Right renal pelvis (tissue), 4 donors: ENCODE measurements at places on chromosomes 12 and 14.

DNA sequence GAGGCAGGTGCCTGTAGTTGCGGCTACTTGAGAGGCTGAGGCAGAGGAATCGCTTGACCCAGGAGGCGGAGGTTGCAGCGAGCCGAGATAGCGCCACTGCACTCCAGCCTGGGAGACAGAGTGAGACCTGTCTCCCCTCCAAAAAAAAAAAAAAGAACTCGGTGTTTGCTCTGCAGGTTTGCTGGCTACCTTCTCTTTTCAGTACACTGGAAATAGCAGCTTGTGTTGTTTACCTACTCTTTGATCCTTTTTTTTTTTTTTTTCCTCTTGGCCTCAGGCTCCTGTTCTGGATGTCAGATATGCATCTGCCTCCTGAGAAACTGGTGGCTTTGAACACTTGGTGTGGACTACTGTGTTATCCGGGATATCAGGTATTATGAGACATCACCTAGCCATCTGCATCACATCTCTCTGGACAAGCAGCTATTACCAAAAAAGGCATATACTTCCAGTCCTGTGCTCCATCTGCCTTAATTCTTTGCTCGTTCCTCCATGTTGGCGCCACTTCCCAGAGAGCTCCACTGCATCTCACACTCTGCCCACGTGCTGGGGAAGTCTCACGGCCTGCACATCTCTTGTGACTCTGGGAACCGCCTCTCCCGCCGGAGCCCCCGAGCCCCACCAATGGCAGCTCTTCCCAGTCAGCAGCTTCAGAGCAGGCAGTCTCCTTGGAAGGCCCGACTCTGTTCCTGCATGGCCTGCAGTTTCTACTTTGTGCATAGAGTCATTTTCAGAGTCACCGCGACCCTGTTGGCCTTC, 50.9 kb upstream of the TRAF3 start:
- no peak for DNase-seq

DNA sequence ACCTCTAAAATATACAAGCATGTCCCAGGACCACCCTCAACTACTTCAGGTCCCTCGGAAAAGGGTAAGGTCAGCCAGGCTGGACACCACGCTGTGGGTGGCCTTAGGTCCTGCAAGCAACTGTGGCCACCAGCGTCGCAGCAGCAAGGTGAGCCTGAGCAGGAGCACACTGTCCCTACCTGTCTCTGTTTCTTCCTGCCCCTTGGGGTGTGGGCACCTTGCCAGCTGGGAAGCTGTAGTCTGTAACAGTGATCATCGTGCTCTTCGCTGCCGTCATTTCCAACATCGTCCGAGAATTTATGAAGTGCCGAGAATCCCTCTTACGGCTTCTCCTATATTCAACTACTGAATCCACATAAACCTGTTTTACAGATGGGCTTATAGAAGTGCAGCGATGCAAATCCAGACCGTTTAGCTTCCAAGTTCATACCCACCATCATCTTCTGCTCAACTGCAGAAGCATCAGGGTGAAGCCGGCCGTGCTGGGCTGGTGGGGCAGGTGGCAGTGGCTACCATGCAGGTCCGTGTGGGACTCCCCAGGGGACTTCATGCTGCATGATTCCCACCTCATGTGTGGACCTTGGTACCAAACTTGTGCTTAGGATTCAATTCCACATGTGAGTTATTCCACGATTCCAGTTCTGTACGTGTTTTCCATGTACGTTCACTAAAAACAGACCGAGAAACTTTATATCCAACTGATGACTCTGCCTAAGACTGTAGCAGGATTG, 361.3 kb upstream of the SFSWAP start:
- no peak for DNase-seq

- DNase-seq, result no peak
Measured at GRCh38 chr12:1592444-1593173, 1.8 kb downstream of the FBXL14 start.

- no peak for DNase-seq
Measured at GRCh38 chr14:61542848-61543790, 152.2 kb upstream of the HIF1A start.

DNA sequence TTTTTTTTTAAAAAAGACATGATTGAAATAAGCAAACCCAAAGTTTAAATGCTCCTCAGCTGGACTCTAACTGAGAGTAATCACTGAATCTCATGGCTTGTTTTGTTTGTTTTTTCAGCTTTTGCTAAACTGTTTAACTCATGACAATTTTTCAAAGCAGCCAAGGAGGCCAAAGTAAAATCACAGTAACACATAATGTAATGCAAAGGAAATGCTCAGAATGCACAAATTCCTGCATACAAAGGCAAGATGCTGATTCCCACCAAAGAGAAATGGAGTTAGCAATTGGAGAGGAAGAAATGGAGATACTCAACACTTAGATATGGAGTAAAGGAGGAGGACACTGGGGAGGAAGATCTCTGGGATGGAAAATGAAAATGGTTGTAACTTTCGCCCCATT, 126.2 kb upstream of the SOX5 start:
- no peak for DNase-seq

GRCh38 chr12:40561395-40561966, 130.8 kb upstream of the CNTN1 start:
- no peak for DNase-seq

DNA sequence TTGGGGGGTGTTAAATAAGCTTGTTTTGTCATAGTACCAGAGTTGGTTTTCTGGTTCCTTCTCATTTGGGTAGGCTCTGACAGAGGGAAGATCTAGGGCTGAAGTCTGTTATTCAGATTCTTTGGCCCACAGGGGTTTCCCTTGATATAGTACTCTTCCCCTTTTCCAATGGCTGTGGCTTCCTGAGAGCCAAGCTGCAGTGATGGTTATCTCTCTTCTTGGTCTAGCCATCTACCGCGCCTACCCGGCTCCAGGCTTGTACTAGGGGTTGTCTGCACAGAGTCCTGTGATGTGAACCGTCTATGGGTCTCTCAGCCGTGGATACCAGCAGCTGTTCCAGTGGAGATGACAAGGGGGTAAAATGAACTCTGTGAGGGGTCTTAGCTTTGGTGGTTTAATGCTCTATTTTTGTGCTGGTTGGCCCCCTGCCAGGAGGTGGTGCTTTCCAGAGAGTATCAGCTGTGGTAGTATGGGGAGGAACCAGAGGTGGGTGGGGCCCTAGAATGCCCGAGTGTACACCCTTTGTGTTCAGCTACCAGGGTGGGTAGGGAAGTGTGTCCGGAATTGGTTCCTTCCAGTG, 209.7 kb downstream of the GPHN start:
- no peak for DNase-seq

DNA sequence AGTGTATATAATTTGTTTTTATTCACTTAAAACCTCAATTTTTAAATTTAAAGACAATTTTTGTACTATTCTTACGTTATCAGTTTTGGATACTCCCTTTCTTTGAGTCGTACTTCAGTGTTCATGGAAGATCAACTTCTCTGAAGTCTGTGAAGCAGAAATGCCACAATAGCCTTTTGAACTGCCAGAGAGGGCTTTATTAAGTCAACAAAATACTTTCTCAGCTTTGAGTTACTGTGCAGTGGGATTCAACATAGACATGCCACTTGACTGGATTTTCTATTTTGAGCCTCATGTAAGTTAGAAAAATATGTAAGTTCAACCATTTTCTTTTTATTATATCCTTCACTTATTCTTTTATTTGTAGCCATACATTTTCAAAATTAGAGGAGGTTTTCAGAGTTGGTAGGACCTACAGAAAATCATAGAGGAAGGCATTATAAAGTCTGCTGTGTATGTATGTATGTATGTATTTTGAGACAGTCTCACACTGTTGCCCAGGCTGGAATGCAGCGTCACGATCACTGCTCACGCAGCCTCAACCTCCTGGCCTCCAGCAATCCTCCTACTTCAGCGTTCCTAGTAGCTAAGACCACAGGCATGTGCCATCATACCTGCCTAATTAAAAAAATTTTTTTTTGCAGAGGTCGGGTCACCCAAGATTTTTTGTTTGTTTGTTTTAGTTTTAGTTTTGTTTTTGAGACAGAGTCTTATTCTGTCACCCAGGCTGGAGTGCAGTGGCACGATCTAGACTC, 31.3 kb upstream of the BCAT1 start:
- DNase-seq, result no peak

- no peak for DNase-seq
Measured at GRCh38 chr12:80195074-80195726, 95.9 kb downstream of the OTOGL start.

DNA sequence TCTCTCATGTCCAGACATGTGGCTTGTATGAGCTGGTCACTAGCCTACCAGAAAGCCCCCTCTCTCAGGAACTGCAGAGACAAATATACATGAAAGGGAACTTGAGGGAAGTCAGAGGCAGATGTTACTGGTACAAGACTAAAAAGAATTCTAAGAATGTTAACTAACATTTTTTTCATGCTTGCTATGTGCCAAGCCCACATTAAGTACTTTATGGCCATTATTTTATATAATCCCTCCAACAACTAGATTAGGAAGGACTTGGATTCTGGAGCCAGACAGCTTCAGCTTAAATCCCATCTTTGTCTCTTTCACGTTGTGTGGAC, 24.6 kb downstream of the TTC9 start:
- no peak for DNase-seq

- DNase-seq, result no peak
Measured at GRCh38 chr12:22687361-22688076, 62.5 kb downstream of the ETNK1 start.

- no peak for DNase-seq
Measured at GRCh38 chr12:118033902-118034301, 17.4 kb downstream of the RFC5 start.

DNA sequence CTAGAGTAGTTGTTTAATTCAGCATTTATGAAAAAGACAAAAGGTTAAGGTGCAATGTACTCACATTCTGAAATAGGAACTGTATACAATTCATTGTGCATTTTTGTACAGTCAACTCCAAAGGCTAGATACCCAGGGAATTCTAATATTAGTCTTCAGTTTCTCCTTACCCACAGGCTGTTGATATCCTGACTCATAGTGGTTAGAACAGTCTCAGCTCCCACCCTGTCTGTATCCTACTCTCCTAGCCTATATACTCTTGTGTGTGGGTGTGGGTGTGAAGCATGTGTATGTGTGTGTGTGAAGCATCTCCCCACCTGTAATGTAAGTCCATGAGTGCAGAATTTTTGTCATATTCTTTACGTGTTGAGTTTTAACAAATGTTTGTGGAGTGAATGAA, 229.5 kb downstream of the NAV3 start:
- no peak for DNase-seq

GRCh38 chr14:94364037-94364436, 24.4 kb downstream of the SERPINA1 start:
- no peak for DNase-seq

DNA sequence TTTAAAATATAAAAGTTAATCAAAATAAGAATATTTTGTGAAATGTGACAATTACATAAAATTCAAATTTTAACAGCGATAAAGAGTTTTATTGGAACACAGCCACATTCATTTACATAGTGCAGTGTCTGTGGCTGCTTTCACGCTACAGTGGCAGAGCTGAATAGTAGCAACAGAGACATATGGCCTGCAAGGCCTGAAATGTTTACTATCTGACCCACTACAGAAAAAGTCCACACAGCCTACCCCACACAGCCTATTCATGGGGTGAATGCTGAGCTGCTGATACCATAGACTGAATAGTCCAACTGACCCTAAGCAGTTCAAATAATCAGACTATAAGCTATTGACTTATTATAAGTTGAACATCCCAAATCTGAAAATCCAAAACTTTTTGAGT, 13.2 kb downstream of the GNS start:
- DNase-seq, result no peak

GRCh38 chr12:78571953-78572352, 292.6 kb upstream of the SYT1 start:
- DNase-seq, result no peak

DNA sequence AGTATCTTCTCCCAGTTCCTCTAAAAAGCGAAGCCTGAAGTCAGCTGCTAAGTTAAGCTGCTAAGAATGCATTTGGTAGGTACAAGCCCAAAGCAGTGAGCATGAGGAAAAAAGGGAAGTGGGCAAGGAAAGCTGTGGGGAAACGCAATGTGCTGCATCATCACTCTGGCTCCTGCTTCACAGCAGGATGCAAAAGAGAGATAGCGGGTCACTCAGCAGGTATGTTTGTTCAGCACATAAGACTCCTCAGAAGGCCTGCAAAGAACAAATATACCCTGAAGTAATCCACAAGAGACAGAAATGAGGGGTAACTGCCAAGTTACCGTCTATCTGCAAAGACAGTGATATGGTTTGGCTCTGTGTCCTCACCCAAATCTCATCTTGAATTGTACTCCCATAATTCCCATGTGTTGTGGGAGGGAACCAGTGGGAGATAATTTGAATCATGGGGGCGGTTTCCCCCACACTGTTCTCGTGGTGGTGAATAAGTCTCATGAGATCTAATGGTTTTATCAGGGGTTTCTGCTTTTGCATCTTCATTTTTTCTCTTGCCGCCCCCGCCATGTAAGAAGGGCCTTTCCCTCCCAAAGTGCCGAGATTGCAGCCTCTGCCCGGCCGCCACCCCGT, 127.4 kb upstream of the EGLN3 start:
- DNase-seq, result no peak

DNA sequence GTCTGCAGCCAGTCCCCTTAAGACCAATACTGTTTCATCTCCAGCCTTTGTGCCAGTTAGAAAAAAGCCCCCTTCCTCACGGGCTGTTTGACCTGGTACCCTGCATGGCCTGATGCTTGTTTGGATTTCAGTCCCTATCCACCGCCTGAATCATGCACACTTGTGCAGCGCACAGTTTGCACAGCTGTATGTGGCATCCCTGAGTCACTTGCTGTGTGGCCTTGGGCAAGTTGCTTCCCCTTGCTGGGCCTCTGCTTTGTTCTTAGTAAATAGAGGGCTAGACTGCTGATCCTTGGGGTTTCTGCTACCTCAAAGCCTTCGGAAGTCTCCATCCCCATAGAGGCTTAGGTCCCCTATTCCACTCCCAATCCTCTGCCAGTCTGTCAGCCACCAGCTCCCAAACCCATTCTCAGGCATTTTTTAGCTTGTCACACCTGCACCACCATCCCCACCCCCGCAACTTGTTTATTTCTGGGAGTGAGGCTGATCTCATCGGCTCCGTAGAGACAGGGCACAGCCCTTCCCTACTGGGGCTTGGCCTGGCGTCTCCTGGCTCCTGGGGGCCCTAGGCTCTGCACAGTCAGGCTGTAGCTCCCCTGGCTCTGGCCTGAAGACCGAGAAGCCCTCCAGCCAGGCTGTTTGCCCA, 8.8 kb downstream of the KRT80 start:
- DNase-seq, result no peak
